SW480 (cell line): ENCODE measurements at places on chromosomes 11 and 22.

- no peak for DNase-seq
These were observed 19.1 kb downstream of the SPECC1L start for GRCh38 chr22:24289741-24290163.

- DNase-seq = no peak
These were observed 6.5 kb downstream of the SF1 start for GRCh38 chr11:64771861-64772260.

DNA sequence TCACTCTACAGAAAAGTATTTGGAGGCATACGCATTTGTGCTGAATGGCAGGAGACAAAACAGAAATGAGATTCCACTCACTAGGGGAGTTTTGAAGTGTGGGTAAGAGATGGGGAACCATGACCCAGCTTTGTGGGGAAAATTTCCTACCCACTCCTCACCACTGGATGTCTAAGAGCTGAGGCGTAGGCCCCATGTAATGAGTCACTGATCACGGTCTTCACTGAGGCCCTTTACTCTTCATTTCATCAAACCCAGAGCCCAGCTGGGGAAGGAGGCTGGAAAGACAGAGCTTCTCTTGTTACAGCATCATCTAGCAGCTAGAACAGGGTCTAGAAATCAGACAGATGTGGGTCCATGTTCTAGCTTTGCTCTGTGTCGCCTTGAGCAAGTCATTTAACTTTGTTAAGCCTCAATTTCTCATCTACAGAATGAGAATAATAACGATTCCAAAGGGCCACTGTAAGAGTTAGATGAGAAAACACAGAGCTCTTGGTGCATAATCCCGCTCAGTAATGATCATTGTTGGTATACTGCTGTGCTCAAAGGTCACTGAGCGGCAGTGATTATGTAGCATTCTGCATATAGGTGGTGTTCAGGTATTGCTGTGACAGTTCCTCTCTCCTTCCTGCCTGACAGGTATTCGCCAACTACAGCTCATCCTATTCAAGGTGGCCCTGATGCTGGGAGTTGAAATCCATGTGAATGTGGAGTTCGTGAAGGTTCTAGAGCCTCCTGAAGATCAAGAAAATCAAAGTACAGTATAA, 97.2 kb downstream of the MICAL2 start:
- no peak for DNase-seq

DNA sequence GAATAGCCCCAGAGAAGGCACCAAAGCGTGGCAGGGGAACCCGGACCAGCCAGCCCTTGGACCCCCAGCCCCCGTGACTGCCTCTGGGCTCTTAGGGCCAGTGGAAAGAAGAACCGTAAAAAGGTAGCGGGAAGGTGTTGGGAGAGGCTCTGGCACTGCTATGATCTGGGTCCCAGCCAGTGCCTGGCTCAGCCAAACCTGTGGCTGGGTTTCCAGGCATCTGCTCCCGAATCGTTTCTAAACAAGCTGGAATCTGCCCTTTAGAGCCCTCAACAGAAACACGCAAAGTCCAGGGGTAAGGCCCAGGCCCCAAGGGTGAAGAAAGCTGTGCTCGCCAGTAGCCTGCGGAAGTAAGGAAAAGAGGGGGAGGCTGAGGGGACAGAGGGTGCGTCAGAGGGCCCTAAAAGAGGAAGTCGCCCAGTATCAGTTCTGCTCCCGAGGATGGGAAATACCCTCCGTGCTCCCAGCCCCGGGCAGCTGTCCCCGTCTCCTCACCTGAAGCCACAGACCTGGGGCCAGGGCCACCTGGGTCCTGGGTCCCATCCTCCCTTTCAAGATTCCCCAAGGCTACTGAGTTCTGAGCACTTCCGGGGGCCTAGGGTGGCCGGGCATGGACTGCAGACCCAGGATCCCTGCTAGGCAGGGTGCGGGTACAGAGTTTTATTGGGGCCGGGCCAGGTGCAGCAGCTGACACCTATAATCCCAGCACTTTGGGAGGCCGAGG, 24.7 kb downstream of the IL10RA start:
- no peak for DNase-seq

DNA sequence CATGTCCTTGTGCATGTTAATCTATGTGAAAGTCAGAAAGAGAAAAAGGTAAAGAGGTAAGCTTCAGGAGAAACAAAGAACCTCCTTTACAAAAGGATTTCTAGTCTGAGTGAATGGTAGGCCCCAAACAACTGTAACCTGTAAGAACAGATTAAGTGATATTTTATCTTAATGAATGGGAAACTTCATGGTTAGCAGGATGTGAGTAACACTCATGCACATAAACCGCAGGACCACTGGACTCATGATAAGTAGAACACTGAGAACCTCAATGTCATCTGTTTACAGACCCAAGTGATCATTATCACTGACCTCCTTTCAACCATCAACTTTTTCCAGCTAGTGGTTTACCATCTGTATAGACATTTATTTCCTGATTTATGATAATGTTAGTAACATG, 19.9 kb downstream of the OR8G5 start:
- no peak for DNase-seq

GRCh38 chr22:26404851-26405421, 24.1 kb upstream of the ASPHD2 start:
- no peak for DNase-seq

DNA sequence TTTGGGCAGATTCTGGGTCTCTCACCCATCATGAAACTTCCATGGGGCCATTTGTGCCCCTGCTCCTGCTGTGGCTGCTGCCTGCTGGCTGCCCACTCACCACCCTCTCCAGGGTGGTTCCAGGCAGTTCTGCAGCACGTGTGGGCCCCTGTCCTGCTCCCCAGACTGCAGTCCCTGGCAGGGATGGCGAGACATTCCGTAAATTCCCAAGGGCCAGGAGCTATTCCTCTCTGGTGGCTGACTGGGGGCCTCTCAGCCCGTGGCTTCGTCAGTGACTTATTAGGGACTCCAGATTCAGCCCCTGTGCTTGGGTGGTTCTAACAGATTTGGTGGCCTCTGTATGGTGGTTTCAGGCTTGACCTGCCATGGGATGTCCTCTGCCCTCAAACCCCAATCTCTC, 3.9 kb upstream of the SLC22A8 start:
- DNase-seq = no peak

GRCh38 chr11:10876158-10876557, 18.3 kb upstream of the ZBED5 start:
- DNase-seq = no peak

- no peak for DNase-seq
These were observed at the start of gene CD81 for GRCh38 chr11:2376751-2377451. Gene CD81, plus strand, starts transcription at chr11:2377310. Its CDS starts 240 bp downstream, at chr11:2377550.

DNA sequence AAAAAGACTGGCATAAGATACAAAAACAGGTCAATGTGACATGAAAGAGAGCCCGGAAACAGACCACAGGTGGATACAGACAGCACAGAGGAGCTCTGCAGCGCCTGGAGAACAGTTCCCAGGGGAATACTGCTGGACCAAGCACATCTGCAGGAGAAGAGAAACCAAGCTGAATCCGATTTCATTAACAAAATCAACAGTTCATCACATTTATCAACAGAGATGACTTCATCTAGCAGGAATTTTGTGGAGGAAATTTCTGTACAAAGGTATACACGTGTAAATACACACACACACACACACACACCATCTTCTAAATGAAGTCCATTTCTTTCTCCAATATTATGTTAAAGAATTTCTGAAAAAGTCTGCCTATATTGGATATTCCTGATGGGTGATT, 17.1 kb downstream of the YPEL1 start:
- DNase-seq = no peak

DNA sequence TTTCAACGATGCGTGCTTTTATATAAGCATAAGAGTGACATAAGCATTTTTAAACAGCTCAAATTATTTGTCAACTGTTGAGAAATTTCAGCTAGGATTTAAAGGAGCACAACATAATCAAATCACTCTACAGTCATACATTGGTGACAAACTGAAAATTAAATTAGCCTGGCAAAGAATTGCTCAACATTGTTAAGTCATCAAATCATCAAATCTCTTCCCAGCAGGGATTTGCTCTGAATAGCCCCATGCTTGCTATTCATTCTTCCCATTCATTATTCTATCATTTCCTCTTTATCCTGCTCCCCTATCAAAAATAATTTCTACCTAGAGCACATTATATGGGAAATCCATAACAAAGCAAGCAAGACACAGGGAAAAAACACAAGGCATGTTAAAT, 198.7 kb upstream of the LUZP2 start:
- no peak for DNase-seq

DNA sequence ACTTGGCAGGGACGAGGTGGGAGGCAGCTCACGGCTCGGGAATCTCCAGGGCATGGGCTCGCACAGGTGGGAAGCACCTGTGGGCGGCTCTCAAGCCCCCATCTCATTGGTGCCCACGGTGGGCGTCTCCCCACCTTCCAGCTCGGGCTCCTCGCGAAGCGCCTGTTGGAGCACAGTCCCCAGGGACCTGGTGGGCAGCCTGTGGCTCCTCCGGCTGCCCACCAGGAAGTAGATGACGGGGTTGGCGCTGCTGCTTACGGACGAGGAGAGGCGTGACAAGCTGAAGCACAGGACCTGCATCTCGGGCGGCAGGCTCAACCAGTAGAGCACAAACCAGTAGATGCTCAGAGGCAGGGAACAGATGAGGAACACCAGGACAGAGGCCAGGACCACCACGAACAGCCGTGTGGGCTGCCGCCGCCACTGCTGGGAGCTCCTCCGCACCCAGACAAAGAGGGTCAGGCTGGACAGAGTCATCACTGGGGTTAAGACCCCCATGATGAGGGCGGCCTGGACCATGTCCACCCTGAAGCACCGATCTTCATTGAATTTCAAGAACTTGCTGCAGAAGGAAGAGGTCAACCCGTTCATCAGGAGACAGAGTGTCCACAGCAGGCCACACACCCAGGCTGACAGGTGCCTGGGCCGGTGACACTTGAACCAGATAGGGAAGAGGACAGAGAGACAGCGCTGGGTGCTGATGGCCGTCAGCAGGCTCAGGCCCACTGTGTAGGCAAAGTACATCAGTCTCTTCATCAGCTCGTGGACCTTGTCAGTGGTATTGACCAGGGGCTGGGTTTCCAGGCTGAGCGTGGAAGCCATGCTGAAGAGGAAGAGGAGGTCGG, 633 bp downstream of the MRGPRD start:
- DNase-seq = no peak

GRCh38 chr11:3669128-3669527, 2.1 kb downstream of the CHRNA10 start:
- DNase-seq = no peak

GRCh38 chr11:132771746-132772145, 760.6 kb downstream of the OPCML start:
- DNase-seq = no peak

- DNase-seq = no peak
These were observed 2.8 kb downstream of the ZBTB16 start for GRCh38 chr11:114062272-114062671.

DNA sequence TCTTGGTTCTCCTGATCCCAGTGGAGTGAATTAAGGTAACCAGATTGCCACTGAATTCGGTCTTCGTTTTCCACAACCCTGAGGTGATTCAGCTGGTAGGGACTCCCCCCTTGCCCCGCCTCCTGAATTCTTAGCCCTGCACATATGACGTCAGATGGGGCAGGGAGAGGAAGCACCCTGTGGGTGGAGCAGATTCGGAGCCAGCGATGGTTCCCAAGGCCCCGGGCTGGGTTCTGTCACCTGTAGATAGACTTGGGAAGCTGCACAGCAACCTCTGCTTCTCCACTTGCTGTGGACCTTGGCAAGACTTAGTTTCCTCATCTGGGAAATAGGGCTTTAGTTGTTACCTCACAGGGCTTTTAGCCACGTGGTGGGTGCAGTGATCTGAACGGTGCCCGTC, 67.8 kb downstream of the CTTN start:
- no peak for DNase-seq

DNA sequence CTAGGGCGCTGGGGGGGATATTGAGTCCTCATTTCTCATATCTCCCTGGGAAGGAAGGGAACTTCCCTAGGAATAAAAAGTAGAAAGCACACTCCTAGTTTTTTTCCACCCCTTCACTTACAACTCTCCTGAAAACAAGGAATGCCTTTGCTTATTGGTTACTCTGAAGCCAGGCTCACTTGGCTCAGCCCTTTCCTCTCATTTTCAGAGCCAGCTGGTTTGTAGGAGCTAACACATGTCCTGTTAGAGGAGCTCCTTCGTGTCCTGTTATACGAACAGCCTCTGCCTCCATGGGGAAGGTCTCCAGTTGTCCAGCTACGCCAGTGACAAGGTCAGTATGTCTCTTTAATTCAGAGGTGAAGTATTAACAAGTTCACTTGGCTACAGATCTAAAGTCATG, 17.6 kb downstream of the ALKBH8 start:
- DNase-seq = no peak

- DNase-seq = no peak
These were observed 87.6 kb downstream of the ETS1 start for GRCh38 chr11:128499613-128500253.

GRCh38 chr22:28029956-28030355, 110.9 kb upstream of the PITPNB start:
- DNase-seq = no peak

DNA sequence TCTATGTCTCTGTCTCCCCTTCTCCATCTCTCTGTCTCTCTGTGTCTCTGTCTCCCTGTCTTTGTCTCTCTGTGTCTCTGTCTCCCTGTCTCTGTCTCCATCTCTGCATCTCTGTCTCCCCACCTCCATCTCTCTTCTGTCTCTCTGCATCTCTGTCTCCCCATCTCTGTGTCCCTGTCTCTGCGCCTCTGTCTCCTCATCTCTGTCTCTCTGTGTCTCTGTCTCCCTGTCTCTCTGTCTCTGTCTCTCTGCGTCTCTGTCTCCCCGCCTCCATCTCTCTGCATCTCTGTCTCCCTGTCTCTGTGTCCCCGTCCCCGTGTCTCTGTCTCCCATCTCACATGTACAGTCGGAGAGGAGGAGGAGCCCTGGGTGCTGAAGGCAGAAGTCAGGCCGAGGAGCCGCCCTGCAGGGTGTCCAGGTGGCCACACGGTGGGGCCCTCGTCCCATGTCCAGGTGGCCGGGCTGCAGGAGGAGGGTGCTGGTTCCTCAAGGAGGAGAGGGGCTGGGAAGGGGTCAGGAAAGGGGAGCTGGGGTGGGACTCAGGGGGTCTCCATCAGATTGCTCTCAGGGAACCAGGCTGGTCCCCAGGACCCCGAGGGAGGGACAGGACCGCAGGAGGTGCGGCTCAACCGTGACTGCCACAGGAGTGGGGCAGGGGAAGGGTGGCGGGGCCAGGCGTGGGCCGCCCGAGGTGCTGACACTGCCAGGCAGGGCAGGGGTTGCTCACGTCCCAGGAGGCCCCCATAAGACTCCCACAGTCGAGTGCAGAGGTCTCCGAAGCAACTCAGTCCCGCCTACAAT, 25.6 kb upstream of the TH start:
- peak; percentile 82 for DNase-seq

DNA sequence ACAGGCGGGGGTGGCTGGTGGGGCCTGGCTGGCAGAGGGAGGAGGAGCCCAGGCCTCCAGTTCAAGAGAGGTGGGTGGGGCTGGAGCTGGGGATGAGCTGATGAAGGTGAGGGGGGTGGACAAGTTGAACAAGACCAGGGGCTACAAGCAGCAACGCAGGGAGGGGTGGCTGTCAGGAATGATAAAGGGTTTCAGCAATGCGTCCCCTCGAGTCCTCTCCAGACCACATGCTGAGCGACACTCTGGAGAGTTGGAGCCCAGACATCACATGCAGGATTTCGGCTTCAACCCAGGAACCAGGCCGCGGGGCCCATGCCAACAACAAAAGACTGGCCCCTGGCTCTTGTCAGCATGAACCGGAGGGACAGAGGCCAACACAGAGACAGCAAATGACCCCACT, 480.3 kb downstream of the BRD1 start:
- DNase-seq = no peak
